ENCODE measurements at places on chromosomes 2 and 18. TPM values are rescaled to one million over a fixed set of nuclear protein-coding genes. Genes with fewer than 3 reads are reported as not detected.
A peak's percentile ranks its signal among the peaks of the same experiment; 100 is the strongest.

The FBXO41 gene
- total RNA-seq = 20.2 TPM

The TYMS gene
- 421 TPM for total RNA-seq

GRCh38 chr18:61690418-61691138 is 202.2 kb downstream of the RNF152 start:
- DNase-seq = no peak

DNA sequence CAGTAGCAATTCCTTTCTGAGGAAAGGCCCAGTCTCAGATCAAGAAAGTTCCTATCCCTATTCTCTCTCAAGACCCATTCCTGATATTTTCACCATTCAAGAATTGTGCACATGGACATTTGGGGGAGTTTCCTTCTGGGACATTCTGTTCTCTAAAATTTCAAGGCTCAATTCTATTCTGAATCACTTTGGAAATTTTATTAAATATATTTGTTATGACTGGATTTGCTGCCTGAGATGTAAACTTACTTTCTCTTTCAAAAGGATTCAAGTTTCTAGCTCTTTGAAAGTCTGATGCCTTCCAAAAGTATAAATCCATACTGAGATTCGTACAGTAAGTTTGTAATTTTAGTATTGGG is 55.3 kb upstream of the STK17B start:
- no peak for DNase-seq

DNA sequence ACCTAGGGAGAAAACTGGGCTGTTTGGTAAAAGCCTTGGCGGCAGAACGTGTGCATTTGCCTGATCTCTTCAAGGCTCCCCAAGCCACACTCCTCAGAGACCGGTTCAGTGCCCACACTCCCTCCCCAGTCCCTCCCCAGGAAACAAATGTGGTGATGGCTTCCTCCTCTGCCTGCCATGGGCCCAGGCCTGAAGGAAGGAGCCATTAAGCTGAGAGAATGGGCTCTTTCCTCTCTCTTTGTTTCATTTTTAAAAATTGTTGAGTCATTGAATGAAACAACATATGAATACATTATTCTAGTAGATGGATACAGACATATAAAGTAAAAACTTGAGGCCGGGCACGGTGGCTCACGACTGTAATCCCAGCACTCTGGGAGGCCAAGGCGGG is 50.6 kb upstream of the YWHAQ start:
- peak; percentile 67 for DNase-seq
